CD4-positive, alpha-beta memory T cell (primary cell): ENCODE measurements at places on chromosomes 7 and 10.

DNA sequence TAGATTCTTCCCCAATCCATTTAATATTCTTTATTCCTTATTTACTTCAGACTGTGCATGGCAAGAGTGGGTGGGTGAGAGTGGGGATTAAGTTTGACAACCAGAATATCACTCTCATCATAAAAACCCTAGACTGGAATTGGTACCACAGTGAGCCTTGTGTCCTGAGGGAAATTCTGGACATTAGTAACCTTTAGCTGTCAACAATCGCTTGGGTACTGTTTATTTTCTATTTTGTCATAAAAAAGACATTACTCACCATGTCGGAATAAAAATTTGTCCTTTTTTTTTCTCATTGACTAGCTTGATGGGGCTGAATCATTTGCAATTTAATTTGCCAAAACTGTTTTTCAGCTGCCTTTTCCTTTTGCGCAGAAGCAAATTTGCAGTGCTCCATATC is 176.1 kb upstream of the SEMA3C start:
- H3K27me3 ChIP-seq = no peaks in the 10 kb centered on the region
- H3K4me3 ChIP-seq = no peak overlapping the region
- H3K27ac ChIP-seq = no peak overlapping the region
- DNase-seq = no peak
- H3K4me1 ChIP-seq = no peaks in the 10 kb centered on the region

- H3K4me3 ChIP-seq = no peak overlapping the region
- no peaks in the 10 kb centered on the region for H3K4me1 ChIP-seq
- no peak overlapping the region for H3K27ac ChIP-seq
- no peaks in the 10 kb centered on the region for H3K27me3 ChIP-seq
- no peaks in the 10 kb centered on the region for H3K36me3 ChIP-seq
These were observed 884.5 kb upstream of the POT1 start for GRCh38 chr7:125814100-125814499.

DNA sequence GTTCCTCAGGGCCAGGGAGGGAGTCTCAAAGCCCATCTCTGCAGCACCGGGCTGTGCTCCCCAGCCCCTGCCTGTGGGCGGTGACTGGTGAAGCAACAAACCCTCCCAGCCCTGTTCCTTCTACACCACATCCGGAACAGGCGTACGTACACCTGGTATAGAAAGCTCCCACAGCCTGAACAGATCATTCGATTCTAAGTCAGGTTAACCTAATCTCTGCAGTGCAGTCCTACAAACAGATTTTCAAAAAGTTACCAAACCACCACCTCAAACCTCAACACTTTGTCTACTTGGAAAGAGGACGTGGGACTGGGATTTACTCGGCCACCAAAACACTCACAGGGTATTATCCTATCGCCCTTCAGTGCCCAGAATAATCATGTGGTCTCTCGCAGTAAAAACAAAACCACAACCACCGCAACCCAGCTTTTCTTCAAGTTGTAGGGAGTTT is 238.4 kb downstream of the DIP2C start:
- no peak overlapping the region for H3K4me3 ChIP-seq
- peak overlapping the region; percentile 14 for H3K27ac ChIP-seq
- DNase-seq = peak; percentile 86
- no peaks in the 10 kb centered on the region for H3K36me3 ChIP-seq

DNA sequence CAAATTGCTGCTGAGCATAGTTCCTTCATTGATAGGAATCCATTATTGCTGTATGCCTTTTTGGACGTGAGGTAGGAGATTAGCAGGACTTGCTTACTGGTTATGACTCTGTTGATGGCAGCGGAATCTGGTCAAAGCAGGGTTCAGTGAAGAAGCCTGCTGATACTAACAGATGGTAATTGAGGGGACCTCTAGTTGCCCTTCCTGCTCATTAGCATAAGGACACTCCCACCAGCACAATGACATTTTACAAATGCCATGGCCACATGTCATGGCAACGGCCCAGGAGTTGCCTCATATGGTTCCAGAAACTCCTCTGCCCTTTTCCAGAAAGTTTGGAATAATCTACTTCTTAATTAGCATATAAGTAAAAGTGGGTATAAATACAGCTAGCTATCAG is 417.5 kb downstream of the CDC14C start:
- DNase-seq = no peak
- no peaks in the 10 kb centered on the region for H3K4me1 ChIP-seq
